Progenitor cell of endocrine pancreas (in vitro differentiated cells): ENCODE measurements at places on chromosomes 1 and 21.
A peak's percentile ranks its signal among the peaks of the same experiment; 100 is the strongest.

- H3K27me3 ChIP-seq, result no peaks in the 10 kb centered on the region
- DNase-seq, result no peak
- H3K4me3 ChIP-seq, result no peak overlapping the region
- no peaks in the 10 kb centered on the region for H3K4me1 ChIP-seq
- H3K36me3 ChIP-seq, result no peaks in the 10 kb centered on the region
These were observed 1359.1 kb upstream of the ADGRL2 start for GRCh38 chr1:80441664-80442063.

DNA sequence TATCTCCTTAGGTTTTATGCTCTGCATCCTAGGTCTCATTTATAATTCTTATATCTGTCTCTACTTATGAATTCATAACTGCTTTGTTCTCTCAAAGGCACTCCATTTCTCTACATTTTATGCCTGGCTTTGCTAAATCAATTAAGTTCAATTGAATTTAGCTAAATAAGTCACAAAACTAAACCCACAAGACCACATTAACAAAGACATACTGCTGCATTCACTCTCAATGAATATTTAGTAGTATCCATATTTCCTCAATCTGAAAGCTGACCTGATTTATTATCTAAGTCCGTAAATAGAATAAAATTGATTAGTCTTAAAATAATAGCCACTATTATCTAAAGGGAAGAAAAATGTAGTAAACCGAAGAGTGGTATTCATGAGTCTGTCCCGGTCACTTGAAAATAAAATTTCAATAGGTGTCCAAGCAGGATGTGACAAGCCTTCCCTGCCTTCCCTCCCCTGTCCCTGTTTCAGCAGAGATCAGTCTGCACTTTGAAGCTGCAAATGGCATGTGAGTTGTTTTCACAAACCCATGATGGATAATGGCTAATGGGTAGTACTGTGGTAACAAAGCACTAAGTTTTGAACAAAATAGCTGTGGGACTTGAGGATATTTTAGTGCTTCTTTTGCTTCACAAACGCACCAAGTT is 295.0 kb upstream of the NCAM2 start:
- no peaks in the 10 kb centered on the region for H3K36me3 ChIP-seq
- no peak overlapping the region for H3K27ac ChIP-seq
- peaks cover 5% of the 10 kb centered on the region for H3K4me1 ChIP-seq

GRCh38 chr1:110338309-110338885 is 780 bp upstream of the RBM15 start:
- H3K4me1 ChIP-seq, result peaks cover 40% of the 10 kb centered on the region
- H3K4me3 ChIP-seq, result no peak overlapping the region
- H3K27me3 ChIP-seq, result peaks cover 3% of the 10 kb centered on the region
- H3K36me3 ChIP-seq, result peaks cover 19% of the 10 kb centered on the region
- no peak overlapping the region for H3K27ac ChIP-seq
- peak; percentile 87 for DNase-seq

DNA sequence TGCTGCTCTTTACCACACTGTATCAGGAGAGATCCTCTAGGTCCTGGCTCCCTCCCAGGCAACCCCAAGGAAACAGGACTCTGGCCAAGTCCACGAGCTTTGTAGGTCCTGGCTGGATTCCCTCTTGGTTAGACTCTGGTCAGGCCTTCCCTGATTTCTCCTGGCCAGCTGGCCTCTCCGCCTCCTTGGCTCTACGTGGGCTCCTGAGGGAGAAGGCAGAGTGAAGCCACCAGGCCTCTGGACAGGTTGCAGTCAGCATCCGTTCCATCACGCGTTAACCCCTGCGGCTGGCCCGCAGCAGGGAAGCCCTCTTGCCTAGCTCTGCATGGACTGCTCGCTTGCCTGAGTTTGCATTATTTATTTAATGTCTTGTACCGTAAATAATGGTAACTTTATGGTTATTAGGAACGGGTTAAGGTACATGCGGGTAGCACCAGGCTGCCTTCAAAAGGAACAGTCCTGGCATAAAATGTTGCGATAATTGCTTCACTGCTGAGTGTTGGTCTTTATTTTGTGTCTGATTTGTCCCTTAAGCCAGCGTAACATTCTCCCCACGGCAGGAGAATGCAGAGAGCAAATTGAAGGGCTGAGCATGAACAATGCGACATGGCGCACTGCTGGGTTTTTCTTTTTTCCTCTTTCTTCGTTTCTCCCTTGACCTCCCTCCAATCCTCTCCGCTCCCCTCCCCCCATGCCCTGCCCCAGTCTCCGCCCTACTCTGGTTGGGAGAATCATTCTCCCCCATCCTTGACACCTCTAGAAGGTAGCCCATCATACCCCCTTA is 100.3 kb downstream of the RNF220 start:
- H3K27me3 ChIP-seq, result peaks cover 43% of the 10 kb centered on the region
- H3K27ac ChIP-seq, result no peak overlapping the region
- no peaks in the 10 kb centered on the region for H3K36me3 ChIP-seq
- H3K4me1 ChIP-seq, result peaks cover 10% of the 10 kb centered on the region
- no peak for DNase-seq

DNA sequence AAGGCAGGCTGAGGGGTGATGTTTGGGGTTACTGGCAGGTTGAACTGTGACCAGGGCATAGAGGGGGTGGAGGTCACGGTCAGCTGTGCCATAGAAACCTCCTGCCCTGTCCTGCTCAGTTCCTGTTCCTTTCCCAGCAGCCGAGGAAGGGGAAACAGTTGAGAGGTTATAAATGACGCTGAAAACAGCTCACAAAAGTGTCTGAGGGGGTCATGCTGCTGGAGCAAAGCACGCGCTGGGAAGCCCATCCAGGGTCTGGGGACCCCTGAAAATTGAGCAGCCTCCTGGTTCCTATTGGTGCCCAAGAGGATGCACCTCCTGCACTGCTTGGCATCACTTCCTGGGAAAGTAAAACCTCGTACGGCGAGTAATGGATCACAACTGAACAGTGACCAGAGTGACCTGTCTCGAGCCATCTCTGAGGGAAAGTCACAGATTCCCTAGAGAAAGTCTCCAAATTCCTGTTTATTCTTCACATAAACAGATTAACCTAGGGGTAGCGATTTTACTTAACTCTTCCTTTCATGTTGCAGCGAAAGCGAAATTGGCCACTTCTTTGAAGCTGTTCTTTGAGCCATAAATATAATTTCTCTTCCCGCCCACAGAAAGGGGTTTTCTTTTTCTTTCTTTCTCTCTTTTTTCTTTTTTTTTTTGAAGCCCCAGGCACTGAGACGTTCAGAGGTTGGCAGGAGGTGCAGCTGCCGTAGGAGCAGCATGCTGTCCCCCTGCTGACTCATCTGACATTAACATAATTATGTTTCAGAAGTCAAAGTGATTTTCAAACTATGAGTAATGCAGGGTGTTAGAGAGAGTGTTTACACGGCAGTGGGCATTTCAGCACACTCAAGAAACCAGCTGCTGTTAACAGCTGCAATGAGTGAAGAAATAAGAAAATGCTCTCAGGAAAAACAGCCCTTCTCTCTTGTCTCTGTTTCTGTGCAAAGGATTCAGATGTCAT is 41.8 kb upstream of the ATF3 start:
- no peak overlapping the region for H3K4me3 ChIP-seq
- H3K27ac ChIP-seq, result peak overlapping the region; percentile 62
- H3K4me1 ChIP-seq, result peaks cover 11% of the 10 kb centered on the region
- peaks cover 18% of the 10 kb centered on the region for H3K27me3 ChIP-seq

DNA sequence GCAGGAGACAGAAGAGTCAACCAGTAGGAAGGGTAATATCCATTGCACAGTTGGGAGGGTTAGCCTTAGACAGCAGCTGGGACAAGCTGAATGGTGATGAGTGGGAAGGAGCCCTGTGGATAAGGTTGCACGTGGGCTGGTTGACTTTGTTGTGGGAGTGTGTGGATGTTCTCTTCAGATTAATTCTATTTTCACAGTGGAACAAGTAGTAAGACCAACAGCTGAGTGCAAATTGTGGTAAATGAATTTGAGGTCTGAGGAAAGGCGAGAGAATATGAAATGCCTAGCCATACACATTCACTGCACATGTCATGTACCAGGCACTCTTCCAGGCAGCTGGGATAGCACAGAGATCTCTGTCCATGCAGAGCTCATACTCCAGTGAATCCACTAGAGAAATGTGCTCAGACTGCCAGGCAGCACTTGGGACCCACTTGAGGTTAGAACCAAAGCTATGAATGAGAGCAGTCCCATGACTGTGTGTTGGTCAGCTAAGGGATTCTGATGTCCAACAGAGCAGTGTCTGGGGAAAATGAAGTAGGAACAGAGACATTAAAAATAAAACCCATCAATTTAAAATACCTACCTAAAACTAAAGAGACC is 25.2 kb upstream of the VTCN1 start:
- H3K4me1 ChIP-seq, result peaks cover 29% of the 10 kb centered on the region
- H3K36me3 ChIP-seq, result no peaks in the 10 kb centered on the region
- peaks cover 1% of the 10 kb centered on the region for H3K27me3 ChIP-seq

- H3K4me3 ChIP-seq, result no peak overlapping the region
- H3K27me3 ChIP-seq, result peaks cover 64% of the 10 kb centered on the region
- DNase-seq, result no peak
- no peak overlapping the region for H3K27ac ChIP-seq
- no peaks in the 10 kb centered on the region for H3K4me1 ChIP-seq
- H3K36me3 ChIP-seq, result no peaks in the 10 kb centered on the region
These were observed 139.2 kb upstream of the CACNA1E start for GRCh38 chr1:181344091-181344490.

DNA sequence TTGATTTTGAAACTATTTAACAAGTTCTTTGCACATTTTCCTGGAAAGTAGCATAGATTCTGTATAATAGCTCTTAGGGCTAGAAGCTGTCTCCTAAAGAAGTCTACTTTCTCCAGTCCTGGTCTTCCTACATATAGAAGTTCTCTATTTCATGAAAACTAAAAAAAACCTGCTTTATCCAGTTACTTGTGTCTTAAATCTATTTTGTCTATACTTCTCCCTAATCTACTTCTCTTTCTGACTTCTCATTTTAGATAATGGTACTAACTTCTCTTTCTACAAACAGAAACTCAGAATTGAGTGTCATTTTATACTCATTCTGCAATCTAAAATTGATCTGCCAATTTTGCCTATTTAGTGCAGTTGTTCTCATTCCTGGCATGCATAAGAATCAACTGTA is 28.7 kb downstream of the PDE4B start:
- peaks cover 2% of the 10 kb centered on the region for H3K4me1 ChIP-seq
- no peak for DNase-seq
- no peak overlapping the region for H3K4me3 ChIP-seq

- DNase-seq, result no peak
- no peaks in the 10 kb centered on the region for H3K27me3 ChIP-seq
- H3K27ac ChIP-seq, result no peak overlapping the region
- no peak overlapping the region for H3K4me3 ChIP-seq
- H3K36me3 ChIP-seq, result no peaks in the 10 kb centered on the region
- H3K4me1 ChIP-seq, result no peaks in the 10 kb centered on the region
These were observed 705.3 kb upstream of the CHRM3 start for GRCh38 chr1:238681021-238681420.

GRCh38 chr1:27427329-27427728 is 34.9 kb downstream of the GPR3 start:
- no peak overlapping the region for H3K27ac ChIP-seq
- no peaks in the 10 kb centered on the region for H3K27me3 ChIP-seq
- H3K4me1 ChIP-seq, result peaks cover 20% of the 10 kb centered on the region
- H3K4me3 ChIP-seq, result no peak overlapping the region

DNA sequence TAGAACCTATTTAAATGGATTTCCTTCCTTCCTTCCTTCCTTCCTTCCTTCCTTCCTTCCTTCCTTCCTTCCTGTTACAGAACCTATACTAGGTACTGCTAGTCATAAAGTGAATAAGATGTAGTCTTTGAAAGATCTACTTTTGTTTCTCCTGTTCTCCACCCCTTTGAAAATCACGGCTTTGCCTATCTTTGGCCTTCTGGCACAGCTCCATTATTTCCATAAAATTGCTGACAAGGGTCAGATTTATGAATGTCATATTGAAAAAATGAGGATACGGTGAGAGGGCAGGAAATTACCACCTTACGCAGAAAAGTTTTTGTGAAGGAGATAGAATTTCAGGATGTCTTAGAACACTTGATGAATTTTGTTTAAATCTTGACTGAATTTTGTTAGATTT is 18.1 kb upstream of the HMCN1 start:
- H3K36me3 ChIP-seq, result no peaks in the 10 kb centered on the region
- no peak for DNase-seq
- peaks cover 12% of the 10 kb centered on the region for H3K27me3 ChIP-seq
- H3K4me3 ChIP-seq, result no peak overlapping the region

DNA sequence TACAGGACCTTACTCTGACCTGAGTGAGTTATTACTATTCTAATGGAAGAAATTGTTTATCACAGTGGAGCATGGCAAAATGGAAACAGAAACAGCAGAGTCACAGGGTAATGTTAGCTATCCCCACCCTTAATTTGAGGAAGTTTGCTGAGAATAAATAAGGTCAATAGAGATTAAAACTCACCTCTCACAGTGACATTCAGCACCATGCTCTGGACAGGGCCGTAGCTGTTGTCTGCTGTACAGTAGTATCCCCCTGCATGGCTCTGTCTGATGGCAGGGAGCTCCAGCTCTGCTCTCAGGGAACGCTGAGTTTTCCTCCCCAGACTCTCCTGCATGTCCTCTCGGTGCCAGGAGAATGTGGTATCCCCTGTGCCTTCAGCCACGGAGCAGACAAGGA is 11.9 kb downstream of the FCRL4 start:
- H3K27ac ChIP-seq, result no peak overlapping the region
- H3K4me1 ChIP-seq, result peaks cover 2% of the 10 kb centered on the region
- H3K4me3 ChIP-seq, result no peak overlapping the region
- DNase-seq, result no peak

DNA sequence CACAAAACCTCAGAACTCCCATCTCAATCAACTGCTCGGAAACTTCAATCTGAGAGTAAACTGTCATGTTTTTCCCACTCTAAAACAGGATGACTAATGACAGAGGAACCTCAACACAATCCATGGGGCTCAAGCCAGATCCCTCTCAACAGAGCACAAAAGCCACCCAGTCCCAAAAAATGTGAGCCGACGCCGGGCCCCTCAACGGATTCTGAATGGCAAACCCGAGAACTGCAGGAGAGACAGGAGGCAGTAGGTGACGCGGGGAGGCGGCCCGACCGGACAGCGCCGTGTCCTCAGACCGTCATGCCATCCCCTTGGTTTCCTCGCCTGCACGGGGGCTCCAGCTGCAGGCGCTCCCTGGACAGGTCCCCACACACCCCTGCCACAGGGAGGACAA is 53.4 kb downstream of the SSBP3 start:
- no peaks in the 10 kb centered on the region for H3K27me3 ChIP-seq
- peaks cover 3% of the 10 kb centered on the region for H3K36me3 ChIP-seq
- H3K27ac ChIP-seq, result no peak overlapping the region
- no peak overlapping the region for H3K4me3 ChIP-seq
- DNase-seq, result no peak

GRCh38 chr1:27760426-27760825 is 12.6 kb upstream of the STX12 start:
- no peak for DNase-seq
- no peaks in the 10 kb centered on the region for H3K4me1 ChIP-seq
- no peak overlapping the region for H3K4me3 ChIP-seq
- peaks cover 7% of the 10 kb centered on the region for H3K36me3 ChIP-seq

GRCh38 chr21:16330082-16330907 is 600.5 kb downstream of the USP25 start:
- peaks cover 4% of the 10 kb centered on the region for H3K36me3 ChIP-seq
- no peak for DNase-seq
- H3K27me3 ChIP-seq, result no peaks in the 10 kb centered on the region
- peaks cover 18% of the 10 kb centered on the region for H3K4me1 ChIP-seq

- no peak for DNase-seq
- H3K27ac ChIP-seq, result no peak overlapping the region
- H3K4me1 ChIP-seq, result no peaks in the 10 kb centered on the region
- H3K36me3 ChIP-seq, result no peaks in the 10 kb centered on the region
These were observed 26.1 kb downstream of the METTL13 start for GRCh38 chr1:171807556-171807955.

- peak overlapping the region; percentile 12 for H3K27ac ChIP-seq
- DNase-seq, result no peak
- H3K27me3 ChIP-seq, result peaks cover 2% of the 10 kb centered on the region
- peak overlapping the region; percentile 100 for H3K4me3 ChIP-seq
- peaks cover 30% of the 10 kb centered on the region for H3K4me1 ChIP-seq
- H3K36me3 ChIP-seq, result peaks cover 6% of the 10 kb centered on the region
These were observed 1.8 kb downstream of the ARPC5 start for GRCh38 chr1:183633676-183634343.
